ENCODE measurements at places on chromosomes 6 and 20. TPM values are rescaled to one million over a fixed set of nuclear protein-coding genes. Genes with fewer than 3 reads are reported as not detected.

Gene PHACTR3
- 5.0 TPM for polyA plus RNA-seq

Gene STX11
- 3.0 TPM for polyA plus RNA-seq

Gene WFDC12
- not detected for polyA plus RNA-seq

Gene WDR27
- 48.8 TPM for polyA plus RNA-seq

Gene MOG
- not detected for polyA plus RNA-seq

Gene ENPP5
- 3.9 TPM for polyA plus RNA-seq

Gene CFAP61
- polyA plus RNA-seq: 3.5 TPM

Gene ARMC2
- 5.8 TPM for polyA plus RNA-seq

Gene SRMS
- polyA plus RNA-seq: not detected

Gene PRR18
- polyA plus RNA-seq: 1.4 TPM

Gene PERP
- polyA plus RNA-seq: 2.3 TPM

Gene SIRPG
- not detected for polyA plus RNA-seq

Gene TMEM217
- polyA plus RNA-seq: 0.72 TPM

Gene NKAIN2
- polyA plus RNA-seq: 5.2 TPM

Gene ITCH
- polyA plus RNA-seq: 26.6 TPM

Gene DNAH8
- 0.49 TPM for polyA plus RNA-seq

Gene STK4
- polyA plus RNA-seq: 9.2 TPM

Gene REV3L
- 36.4 TPM for polyA plus RNA-seq

Gene ESR1
- 2.5 TPM for polyA plus RNA-seq

Gene ZNF334
- polyA plus RNA-seq: 11.8 TPM

Gene PI3
- polyA plus RNA-seq: not detected

Gene FAM50B
- 9.6 TPM for polyA plus RNA-seq

Gene PDE10A
- 6.3 TPM for polyA plus RNA-seq

Gene ZSWIM3
- 4.2 TPM for polyA plus RNA-seq

Gene AK9
- polyA plus RNA-seq: 7.5 TPM

Gene SLC22A2
- polyA plus RNA-seq: not detected

Gene EBF4
- 6.9 TPM for polyA plus RNA-seq

Gene JPH2
- 127 TPM for polyA plus RNA-seq

Gene DEFB132
- polyA plus RNA-seq: not detected

Gene TCF15
- 4.5 TPM for polyA plus RNA-seq

Gene ARMH2
- not detected for polyA plus RNA-seq

Gene FRK
- polyA plus RNA-seq: 0.32 TPM

Gene SLC17A3
- polyA plus RNA-seq: not detected

Gene ME1
- polyA plus RNA-seq: 1.2 TPM

Data from hindlimb muscle (tissue), 1 donor.